ENCODE measurements at places on chromosomes 4 and X.

DNA sequence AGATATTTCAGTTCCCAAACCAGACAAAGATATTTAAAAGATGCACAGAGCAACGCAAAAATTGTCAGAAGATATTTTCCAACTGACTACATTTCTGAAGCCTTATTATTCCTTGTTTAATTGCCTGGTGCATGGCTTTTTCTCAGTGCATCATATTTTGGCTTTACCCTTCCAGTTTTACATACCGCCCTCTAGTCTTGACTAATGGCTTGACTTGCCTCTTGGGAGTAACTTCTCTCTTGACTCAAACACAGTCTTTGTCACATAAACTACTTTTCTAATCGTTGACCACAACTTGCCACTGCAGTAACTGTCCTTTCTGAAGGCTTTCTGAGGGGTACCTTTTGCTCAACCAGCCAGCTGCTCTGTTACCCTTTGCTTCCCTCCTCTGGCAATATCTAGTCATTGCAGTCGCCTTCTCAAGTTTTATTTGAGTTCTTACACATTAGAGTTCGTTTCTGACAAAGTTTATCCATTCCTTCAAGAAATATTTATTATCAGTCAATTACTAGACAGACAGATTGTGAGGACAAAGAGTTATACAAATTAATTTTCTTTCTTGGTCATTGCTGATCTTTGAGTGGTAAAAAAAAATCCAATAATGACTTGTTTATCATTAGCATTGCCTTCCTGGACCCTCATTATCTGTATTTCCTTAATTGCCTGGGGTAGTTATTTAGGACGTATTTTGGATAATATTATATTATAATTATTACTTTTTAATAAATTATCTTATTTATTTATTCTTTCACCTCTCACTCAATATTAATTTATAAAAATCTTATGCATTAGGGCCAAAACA is 506.9 kb upstream of the PCDH10 start:
- no peak for DNase-seq

DNA sequence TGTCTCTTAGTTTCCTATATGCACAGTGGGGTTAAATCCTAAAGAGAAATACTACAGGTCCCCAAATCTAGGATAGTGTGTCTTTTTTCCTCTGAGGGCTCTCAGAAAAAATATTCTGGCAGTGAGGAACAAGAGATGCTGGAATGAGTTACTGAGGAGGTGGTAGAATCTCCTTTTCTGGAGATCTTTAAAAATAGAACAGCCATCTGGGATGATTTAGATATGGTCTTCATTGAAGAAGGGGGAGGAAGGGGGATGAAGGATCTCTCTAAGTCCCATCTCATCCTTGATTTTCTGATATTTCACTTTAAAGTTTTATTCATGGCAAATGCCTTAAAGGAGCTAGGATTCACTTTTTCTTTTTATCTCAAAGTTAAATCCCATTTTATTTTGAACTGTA is 235.0 kb downstream of the MAML3 start:
- no peak for DNase-seq

- DNase-seq = no peak
Measured at GRCh38 chr4:81495345-81495744, 23.6 kb upstream of the RASGEF1B start.

- no peak for DNase-seq
Measured at GRCh38 chr4:144975718-144976117, 122.3 kb downstream of the ANAPC10 start.

DNA sequence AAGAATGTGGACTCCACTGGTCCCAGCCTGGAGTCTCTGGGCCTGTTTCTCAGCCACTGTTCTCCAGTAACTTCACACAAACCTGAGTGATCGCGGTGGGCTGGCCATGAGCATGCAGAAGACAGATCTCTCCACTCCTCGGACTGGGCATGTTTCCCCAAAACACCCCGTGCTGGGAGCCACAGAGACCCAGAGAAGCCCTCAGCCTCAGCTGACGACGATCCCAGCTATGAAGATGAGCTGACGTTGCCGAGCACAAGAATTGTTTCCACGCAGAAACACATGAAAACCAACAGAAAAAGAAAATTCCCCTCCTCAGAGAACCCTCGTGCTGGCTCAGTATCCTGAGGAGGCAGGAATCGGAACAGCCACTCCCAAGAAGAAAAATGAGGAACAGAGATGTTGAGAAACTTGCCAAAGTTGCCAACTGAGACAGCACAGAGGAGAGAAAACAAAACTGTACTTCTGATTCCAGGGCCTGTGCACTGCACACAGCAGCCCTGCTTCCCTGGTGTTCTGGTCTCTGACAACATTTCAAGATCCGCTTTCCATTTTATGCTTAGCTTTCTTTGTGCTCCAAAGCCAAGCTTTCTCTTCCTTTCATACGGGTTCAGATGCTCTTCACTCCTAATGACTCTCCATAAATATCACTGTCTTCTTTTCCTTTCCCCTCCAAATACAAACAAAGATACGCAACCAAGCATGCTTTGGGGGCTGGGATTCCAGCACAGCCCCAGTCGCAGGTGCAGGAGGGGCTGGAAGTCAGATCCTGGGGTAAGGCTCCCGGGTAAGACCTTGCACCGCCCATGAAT is 81.4 kb downstream of the IRF2 start:
- DNase-seq = no peak

GRCh38 chr4:89337681-89338080 is 30.1 kb upstream of the GPRIN3 start:
- DNase-seq = no peak

GRCh38 chrX:114717921-114718320 is 134.0 kb downstream of the HTR2C start:
- DNase-seq = no peak

DNA sequence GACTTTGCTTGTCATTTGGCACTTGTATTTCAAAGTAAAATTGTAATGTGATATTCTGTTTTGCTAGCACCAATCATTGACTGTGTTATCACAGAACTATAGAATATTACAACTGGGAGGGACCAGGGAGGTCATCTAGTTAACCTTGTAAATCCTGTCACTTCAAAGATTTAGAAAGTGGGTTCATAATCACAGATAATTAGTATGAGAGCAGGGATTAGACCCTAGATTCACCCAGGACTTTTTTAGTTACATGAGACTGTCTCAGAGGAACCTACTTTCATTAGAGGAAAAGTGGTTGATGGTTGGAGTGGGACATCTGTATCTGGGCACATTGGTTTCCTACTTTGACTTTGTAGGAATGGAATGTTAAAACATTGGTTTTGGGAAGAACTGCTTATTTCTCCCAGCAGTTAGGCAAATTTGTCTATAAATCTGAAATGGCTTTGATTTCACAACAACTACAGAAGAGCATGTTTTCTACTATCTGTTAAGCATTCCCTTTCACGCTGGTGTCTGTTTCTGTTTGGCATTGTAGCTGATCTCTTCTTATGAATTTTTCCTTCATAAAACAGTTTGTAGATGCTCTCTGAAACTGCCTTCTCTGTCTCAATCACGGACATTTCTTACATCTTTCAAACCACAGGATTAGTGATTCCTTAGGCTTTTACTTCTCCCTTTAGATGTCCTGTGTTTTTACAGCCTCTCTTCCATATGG is 144.1 kb downstream of the DIPK2B start:
- no peak for DNase-seq

Data from 8988T (cell line).